HT-29 (cell line): ENCODE measurements at places on chromosomes 6 and 20.

DNA sequence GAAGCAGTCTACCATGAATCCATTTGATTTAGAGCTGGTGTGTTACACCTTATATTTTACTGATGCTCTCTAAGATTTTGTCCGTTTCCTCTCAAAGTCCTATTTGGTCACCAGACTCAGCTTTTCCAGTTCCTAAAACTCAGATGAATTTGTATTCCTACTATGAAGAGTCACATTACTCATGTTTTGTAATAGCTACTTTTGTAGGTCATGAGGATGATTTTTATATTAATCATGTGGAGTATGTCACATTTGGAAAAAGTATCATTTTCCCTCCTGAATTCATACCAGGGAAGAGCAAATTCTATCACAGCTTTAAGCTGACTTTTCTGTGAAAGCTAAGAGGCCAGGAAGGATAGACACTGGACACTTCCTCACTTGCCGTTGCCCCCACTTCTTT lies 140.6 kb upstream of the SCGN start:
- no peak for DNase-seq

DNA sequence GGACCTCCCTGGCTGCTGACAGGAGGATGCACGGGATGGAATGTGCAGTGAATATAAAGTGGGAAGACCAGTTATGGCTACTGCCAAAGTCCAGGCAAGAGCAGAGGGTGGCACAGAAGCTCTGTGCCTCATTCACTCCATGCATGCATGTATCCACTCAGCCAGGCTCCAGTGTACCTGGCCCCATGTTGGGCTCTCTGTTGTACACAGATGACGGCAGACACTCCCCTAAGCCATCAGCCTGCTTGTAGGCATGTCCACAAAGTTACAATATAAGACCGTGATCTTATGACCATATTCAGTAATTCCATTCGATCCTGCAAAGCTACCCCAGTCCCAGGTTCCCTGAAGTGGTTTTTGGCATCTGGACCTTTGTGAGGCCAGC lies 116.8 kb downstream of the PREX1 start:
- DNase-seq = no peak

- no peak for DNase-seq
These were observed 34.6 kb downstream of the SLC16A10 start for GRCh38 chr6:111121789-111122350.

DNA sequence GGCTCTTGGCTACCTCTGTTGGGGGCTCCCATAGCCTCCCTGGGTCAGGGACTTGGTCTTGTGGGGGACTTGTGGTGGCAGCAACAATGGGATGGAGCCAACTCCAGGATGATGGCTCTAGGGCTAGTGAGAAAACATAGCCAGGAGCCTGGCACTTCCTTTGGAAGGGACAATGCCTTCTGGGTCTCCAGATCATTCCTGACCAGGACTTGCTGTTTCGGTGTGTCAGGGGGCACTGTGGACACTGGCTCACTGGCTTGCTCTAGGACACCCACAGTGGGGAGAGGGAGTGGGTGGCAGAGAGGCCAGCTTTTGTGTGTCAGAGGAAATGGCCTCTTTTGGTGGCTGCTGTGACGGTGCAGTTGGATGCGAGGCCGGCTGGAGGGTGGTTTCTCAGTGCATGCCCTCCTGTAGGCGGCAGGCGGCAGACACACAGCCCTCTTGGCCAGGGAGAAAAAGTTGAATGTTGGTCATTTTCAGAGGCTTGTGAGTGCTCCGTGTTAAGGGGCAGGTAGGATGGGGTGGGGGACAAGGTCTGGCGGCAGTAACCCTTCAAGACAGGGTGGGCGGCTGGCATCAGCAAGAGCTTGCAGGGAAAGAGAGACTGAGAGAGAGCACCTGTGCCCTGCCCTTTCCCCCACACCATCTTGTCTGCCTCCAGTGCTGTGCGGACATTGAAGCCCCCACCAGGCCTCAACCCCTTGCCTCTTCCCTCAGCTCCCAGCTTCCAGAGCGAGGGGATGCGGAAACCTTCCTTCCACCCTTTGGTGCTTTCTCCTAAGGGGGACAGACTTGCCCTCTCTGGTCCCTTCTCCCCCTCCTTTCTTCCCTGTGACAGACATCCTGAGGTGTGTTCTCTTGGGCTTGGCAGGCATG lies 9.2 kb downstream of the VEGFA start:
- no peak for DNase-seq

DNA sequence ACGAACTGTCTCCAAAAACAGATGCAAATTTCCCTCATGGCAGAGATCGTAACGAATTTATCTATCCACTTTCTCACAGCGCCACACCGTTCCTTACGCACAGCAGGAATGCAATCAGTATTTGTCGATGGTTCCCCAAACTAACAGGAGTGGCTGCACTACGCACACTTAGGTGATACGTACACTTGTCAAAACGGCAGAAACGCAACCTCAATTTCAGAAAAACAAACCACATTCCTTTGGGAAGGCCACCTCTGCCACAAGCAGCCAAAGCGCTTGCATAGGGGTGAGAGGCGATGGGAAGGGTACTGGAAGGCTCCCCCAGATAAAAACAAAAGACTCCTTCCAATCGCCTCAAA lies 638 bp downstream of the MDN1 start:
- peak; percentile 61 for DNase-seq

DNA sequence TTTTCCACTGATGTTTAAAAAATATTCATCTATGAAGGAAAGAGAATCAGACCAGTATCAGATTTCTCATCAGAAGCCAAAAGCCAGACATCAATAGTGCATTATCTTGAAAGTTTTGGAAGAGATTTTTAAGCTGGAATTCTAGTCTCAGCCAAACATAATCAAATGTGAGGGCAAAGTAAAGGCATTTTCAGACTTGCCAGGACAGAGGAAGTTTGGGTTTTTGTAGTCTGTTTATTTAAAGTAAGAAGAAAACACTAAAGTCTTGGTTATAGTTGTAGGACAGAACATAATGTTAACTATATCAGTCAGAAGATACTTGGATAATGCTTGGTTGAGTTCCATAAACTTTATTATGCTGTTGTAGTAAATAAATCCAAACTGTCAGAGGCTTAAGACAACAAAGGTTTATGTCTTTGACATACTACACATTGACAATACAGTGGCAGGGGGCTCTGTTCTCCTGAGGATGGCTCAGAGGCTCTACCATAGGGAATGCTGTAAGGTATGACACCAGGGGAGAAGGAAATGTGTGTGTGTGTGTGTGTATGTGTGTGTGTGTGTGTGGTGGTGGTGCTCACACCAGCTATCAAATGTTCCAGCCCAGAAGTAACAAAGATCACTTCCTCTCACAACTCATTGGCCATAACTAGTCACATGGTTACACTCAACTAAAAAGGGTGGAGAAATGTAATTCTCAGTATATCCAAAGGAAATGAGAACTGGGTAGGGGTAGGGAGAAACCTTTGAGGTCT lies 26.7 kb upstream of the YWHAB start:
- DNase-seq = no peak

GRCh38 chr6:124721331-124721730 lies 240.9 kb upstream of the RNF217 start:
- no peak for DNase-seq

DNA sequence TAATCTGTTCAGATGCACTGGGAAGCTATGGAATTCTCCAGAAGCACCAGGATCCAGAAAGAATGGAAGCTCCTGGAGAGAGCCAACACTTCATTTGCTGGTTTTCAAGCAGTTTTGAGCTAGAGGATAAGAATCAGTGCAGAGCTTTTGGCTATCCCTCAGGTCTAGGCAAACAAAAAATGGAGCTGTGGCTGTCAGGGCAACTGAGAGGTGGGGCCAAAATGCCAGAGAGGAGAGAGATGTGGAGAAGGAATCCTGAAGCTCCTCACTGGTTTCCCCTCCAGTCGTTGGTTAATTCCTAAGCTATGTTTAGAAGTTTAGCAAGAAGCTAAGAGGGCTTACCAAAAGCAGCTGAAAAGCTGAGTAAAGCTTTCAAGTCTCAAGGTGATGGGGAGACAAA lies 294.2 kb upstream of the JARID2 start:
- DNase-seq = no peak

DNA sequence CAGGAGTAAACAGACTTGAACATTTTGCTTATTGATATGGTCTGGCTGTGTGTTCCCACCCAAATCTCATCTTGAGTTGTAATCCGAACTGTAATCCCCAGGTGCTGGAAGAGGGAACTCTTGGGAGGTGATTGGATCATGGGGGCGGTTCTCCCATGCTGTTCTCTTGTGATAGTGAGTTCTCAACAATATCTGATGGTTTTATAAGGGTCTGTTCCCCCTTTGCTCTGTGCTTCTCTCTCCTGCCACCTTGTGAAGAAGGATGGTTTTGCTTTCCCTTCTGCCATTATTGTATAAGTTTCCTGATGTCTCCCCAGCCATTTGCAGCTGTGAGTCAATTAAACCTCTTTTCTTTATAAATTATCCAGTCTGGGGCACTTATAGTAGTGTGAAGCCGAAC lies 40.0 kb downstream of the MYLIP start:
- peak; percentile 36 for DNase-seq

DNA sequence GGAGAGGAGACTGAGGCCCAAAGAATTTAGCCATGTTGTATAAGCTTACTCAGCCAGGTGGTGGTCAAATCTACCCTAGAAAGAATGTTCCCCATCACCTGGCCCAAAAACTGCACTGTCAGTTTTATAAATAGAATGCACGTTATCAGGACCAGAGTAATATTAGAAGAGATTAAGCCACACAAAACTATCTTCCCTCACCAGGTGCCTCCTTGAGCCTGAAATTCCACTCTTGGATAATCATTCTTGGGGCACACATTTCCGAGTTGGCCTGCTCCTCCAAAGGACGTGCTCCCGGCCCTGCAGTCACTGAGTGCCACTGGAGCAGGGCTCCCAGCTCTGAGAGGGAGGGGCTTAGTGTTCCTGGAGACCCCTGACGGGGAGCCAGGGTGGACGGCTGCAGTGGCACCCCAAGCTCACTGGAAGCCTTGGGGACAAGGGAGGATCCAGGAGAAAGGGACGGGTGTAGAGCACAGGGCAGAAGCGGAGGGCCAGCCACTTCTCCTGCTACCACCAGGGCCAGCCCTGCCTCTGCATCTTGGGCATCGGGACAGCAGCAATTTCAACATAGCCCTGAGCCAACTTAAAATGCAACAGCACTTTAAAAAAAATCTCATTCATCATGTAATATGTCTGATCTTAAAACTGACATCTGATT lies 160.8 kb upstream of the QKI start:
- no peak for DNase-seq

- DNase-seq = no peak
These were observed 106.4 kb upstream of the KCNG1 start for GRCh38 chr20:51129147-51129776.

- DNase-seq = no peak
These were observed 52.2 kb upstream of the CCDC167 start for GRCh38 chr6:37551867-37552266.

GRCh38 chr6:108748959-108749358 lies 99.3 kb upstream of the ARMC2 start:
- DNase-seq = no peak

DNA sequence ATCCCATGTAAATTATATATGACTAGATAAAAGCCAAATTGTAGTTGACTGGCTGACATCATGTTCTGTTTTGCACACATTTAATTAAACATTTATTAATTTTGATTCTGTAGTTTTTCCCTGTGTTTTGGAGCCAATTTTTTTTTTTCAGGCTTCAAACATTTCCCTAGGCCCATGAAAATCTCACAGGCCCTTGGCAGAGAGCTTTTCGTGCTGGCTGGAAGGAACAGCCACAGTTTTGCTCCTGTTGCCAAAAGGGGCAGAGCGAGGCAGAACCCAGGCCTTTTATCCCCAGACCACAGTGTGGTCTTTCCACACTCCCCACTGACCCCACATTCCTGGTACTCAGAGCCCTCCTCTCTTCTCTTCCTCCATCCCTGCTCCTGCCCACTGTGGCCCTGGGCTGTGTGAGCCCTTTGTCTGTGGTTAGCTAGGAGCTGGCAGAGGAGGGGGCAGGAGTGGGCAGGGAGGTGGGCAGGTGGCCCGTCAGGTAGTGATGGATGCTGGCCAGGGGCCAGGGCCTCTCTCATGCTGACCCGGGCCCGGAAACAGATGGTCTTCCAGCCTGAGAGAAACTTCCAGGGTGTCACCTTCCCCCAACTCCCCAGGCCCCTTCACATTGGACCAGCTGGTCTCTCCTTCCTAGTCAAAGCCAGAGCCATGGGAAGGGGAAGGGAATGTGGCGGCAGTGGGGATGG lies 19.4 kb upstream of the CCM2L start:
- no peak for DNase-seq

- DNase-seq = no peak
These were observed 696.5 kb upstream of the FLRT3 start for GRCh38 chr20:15033891-15034290.

DNA sequence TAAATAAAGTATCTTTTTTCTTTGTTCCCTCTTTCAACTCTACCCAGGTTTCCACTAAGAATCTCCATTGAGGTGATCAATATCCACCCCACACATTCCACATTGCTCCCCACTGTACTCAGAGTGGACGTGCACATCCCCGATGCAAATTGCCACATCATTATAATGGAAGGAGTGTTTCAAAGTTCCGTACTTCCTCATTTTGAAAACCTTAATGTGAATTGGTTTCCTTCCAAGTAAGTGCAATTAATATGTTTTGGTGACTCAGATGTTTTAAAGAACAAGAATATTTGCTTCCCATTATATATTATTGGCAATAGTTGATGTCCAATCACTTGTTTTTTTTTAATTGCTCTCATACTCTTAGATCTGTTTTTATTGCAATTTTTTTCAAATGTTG lies 463.6 kb downstream of the HACE1 start:
- no peak for DNase-seq

GRCh38 chr20:40176098-40176841 lies 512.8 kb downstream of the MAFB start:
- DNase-seq = no peak

DNA sequence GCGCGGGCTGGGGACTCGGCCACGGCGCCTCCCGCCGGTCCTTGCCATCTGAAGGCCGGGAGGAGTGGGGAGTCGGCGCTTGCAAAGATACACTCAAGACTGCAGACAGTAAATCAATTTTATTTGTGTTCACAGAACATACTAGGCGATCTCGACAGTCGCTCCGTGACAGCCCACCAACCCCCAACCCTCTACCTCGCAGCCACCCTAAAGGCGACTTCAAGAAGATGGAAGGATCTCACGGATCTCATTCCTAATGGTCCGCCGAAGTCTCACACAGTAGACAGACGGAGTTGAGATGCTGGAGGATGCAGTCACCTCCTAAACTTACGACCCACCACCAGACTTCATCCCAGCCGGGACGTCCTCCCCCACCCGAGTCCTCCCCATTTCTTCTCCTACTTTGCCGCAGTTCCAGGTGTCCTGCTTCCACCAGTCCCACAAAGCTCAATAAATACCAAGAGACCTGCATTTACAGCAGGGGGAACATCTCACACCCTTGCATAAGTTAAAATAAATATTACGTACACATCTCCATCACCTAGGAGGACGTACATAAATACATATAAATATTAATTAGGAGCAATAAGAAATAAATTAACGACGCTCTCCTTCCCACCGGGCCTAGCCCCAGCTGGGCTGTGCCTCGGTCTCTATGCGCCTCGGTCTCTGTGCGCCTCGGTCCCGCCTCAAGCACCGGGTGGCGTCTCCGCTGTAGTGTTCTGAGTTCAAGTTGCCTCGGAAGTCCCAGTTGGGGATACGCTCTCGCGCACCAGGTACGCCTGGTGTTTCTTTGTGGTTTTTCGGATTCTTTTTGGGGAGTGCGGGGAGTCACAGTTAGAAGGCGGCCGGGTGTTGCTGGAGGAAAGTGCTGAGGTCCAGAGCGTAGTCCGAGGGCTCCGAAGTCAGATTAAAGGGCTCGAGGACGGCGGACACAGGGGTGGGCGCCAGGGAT lies 889 bp upstream of the FLOT1 start:
- peak; percentile 59 for DNase-seq
